NCI-H82 (cell line): ENCODE measurements at places on chromosomes 6 and 20.
A peak's percentile ranks its signal among the peaks of the same experiment; 100 is the strongest.

DNA sequence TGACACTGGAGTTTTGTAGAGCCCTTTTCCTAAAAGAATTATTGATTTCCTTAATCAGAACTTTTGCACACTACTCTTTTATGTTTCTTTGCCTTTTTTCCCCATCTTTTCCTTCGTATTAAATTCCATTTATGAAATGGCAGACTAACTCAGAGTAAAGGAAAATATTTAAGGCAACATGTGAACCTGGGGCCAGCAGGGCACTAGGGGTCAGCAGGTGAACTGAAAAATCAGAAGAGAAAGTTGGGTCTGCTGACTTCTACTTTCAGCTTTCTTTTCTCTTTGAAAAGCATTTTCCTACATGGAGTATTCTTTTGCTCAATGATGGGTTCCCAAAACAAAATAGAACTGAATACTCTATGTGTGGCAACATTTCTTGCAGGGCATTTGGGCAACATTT, 226.6 kb upstream of the EXOC2 start:
- no peak for DNase-seq

- no peak for DNase-seq
These were observed 49.3 kb upstream of the KIF13A start for GRCh38 chr6:18036781-18037180.

DNA sequence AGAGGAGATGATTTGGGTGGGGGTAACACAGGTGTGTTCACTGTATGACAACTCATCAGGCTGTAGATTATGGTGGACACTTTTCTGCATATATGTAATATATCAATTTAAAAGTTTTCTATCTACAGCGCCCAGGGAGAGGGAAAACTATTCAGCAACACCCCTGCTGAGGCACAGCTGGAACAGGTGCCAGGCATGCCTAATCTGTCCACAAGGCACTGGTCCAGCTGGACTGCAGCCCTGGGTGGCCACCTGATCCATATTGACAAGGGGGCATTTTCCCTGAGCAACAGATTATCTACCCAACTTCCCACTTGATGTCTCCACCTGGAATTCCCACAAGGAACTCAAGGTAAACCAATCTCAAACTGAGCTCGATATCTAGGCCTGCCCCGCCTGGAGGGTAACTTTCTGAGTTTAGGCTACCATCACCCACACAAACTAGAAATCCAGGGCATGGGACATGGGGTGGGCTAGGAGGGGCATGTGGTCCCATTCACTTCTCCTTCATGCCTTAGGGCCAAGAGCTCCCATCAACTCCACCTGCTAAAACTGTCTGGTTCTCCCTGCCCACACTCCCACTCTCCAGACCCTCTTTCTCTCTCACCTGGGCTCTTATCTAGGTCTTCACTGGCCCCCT, 4.6 kb downstream of the SLC22A16 start:
- no peak for DNase-seq

DNA sequence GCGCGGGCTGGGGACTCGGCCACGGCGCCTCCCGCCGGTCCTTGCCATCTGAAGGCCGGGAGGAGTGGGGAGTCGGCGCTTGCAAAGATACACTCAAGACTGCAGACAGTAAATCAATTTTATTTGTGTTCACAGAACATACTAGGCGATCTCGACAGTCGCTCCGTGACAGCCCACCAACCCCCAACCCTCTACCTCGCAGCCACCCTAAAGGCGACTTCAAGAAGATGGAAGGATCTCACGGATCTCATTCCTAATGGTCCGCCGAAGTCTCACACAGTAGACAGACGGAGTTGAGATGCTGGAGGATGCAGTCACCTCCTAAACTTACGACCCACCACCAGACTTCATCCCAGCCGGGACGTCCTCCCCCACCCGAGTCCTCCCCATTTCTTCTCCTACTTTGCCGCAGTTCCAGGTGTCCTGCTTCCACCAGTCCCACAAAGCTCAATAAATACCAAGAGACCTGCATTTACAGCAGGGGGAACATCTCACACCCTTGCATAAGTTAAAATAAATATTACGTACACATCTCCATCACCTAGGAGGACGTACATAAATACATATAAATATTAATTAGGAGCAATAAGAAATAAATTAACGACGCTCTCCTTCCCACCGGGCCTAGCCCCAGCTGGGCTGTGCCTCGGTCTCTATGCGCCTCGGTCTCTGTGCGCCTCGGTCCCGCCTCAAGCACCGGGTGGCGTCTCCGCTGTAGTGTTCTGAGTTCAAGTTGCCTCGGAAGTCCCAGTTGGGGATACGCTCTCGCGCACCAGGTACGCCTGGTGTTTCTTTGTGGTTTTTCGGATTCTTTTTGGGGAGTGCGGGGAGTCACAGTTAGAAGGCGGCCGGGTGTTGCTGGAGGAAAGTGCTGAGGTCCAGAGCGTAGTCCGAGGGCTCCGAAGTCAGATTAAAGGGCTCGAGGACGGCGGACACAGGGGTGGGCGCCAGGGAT, 889 bp upstream of the FLOT1 start:
- DNase-seq, result no peak

DNA sequence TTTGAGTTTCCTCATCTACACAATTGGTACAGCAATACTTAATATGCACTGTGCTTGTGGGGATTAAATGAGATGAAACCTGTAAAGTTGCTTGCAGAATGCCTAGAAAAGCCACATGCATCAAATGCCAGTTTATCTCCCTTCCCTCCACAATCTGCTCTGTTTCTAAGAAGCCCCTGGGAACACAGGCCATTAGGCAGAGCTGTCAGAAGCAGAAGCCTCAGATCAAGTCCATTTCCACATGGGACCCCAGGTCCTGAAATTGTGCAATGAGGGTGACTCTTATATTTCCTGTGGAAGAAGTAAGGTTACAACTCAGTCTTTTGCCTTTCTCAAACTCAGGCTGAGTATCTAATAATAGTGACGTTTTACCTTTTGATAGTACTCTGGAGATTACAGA, 737.4 kb downstream of the KIF16B start:
- DNase-seq, result peak; percentile 84

DNA sequence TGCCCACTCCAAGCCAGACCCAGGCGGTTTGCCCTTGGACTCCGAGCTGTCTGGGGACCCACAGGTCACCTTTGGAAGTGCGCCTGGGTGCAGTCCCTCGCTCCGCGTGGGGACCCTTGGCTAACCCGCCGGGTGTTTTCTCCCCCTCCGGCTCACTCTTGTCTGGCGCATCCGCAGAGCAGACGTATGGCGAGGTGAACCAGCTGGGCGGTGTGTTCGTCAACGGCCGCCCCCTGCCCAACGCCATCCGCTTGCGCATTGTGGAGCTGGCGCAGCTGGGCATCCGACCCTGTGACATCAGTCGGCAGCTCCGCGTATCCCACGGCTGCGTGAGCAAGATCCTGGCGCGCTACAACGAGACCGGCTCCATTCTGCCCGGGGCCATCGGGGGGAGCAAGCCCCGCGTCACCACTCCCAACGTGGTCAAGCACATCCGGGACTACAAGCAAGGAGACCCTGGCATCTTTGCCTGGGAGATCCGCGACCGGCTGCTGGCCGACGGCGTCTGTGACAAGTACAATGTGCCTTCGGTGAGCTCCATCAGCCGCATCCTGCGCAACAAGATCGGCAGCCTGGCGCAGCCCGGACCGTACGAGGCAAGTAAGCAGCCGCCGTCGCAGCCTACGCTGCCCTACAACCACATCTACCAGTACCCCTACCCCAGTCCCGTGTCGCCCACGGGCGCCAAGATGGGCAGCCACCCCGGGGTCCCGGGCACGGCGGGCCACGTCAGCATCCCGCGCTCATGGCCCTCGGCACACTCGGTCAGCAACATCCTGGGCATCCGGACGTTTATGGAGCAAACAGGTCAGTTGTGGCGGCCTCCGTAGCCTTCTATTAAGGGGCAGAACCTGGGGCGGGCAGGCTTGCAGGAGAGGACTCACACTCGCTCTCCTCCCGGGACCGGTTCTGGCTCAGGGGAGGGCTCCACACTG, 1.1 kb downstream of the PAX1 start:
- DNase-seq, result no peak

DNA sequence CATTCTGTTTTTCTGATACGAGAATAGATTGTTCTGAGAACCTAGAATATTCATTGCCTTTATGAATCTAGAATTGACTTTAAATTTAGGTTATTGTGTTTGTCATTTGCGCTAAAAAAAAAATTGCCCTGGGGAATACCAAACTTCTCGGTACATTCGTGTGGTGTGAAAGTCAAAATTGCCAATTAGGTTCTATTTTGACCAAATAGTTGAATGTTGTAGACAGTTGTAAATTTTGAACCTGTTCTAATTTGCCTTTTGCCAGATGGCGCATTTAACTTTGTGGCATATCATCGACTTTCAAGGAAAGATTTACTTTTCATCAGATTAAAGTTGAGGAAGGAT, 3.0 kb downstream of the WTAP start:
- DNase-seq, result no peak

DNA sequence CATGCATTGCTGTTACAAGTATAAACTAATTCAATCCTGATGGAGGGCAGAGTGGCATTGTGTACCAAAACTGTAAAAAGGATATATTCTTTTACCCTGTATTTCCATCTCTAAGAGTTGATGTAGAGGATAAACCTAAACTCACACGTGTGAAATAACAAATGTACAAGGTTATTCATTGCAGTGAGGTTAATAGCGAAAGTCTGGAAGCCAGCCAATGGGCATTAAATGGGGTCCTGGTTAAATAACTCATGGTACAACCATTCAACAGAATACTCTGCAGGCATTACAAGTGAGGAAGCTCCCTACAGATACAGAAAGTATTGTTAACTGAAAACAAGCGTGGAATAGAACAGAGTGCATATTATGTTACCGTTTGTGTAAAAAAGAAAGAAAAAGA, 56.9 kb downstream of the BCAS1 start:
- peak; percentile 23 for DNase-seq

DNA sequence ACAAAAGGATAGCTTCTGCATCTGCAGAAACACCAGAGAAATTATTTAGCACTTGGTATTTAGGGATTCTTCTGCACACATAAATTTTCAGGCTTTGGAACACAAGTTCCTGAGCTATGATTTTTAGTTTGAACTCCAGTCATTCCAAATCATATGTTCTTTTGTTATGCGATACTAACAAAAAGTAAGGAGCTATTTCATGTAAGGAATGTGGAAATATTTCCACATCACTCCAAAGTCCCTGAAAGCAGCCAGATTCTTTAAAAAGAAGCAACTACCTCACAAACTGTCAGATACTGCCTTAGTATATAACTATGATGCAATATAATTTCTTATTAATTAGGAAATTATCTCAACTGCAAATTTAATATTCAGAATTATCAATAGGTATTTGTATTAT, 106.9 kb downstream of the RNGTT start:
- DNase-seq, result no peak

DNA sequence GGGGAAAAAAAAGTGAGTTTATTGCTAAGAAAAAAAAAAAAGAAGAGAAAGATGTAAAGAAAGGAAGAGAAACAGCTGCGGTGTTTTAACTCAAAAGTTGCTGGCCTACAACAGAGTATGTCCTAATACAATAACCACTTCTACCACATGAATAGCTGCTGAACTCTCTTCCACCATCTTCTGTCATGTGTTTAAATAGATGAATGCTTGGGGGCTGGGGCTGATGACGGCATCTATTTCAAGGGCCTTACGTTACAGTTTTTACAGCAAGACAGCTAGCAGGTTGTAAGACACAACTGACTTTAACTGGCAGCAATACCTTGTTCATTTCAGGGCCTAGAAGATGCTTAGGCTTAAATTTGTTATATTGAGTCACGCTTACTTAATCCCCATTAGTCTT, 50.4 kb downstream of the MAP3K7 start:
- DNase-seq, result no peak

DNA sequence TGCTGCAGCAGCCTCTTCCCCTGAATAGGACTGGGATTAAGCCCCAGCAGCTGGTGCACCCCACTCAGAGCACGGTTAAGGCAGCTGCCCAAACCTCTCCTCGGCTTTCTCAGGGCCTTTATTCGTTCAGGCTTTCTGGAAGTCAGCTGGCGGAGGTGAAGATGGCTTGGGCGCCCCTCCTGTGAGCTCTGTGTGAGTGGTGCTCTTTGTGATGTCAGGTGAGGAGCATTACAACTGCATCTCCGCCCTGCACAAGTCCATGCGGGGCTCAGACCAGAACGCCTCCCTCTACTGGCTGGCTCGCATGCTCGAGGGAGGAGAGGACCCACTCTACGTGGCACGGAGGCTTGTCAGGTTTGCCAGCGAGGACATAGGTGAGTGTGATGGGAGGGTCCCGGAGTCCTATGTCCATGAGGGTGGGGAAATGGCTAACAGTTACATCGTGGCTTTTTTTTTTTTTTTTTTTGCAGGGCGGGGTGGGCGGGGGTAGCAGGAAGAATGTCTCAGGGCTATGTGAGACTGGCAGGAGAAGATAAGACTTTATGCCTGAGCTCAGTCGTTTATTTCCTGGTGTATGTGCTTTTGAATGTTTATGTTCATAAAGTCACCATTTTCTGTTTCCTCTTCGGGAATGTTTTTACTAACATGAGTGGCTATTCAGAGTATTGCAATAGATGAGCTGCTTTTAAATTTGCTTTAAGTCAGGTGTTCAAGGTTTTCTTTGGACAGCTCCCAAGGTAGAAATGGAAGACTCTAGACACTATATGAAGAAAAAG, 18.2 kb downstream of the WRNIP1 start:
- peak; percentile 83 for DNase-seq

- no peak for DNase-seq
These were observed 31.9 kb upstream of the EIF2S2 start for GRCh38 chr20:34143951-34144350.

GRCh38 chr6:52361414-52361944, 472 bp upstream of the PAQR8 start:
- peak; percentile 42 for DNase-seq

GRCh38 chr6:136669299-136669699, 119.1 kb upstream of the MAP7 start:
- no peak for DNase-seq

GRCh38 chr20:543369-544152, at the start of gene CSNK2A1:
Gene CSNK2A1 (minus strand): TSS chr20:543790. CDS start chr20:508551, 35,239 bp downstream.
- peak; percentile 98 for DNase-seq

DNA sequence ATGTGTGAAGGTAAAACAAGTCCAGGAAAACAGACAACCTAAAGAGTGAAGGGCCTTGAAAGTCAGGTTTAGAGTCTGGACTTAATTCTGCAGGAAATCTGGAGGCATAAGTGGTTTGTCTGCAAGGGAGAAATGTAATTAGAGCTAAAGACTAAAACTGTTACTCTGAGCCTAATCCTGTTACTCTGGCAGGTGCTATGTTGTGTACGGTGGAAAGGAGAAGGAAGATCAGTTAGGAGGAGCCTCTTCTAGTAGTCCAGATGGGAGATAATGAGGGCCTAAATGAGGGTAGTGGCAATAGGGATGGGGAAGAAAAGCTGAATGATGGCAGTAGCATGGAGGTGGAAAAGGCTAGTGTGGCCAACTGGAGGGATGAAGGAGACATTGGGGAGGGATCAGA, 118.5 kb downstream of the PDSS2 start:
- DNase-seq, result peak; percentile 99

DNA sequence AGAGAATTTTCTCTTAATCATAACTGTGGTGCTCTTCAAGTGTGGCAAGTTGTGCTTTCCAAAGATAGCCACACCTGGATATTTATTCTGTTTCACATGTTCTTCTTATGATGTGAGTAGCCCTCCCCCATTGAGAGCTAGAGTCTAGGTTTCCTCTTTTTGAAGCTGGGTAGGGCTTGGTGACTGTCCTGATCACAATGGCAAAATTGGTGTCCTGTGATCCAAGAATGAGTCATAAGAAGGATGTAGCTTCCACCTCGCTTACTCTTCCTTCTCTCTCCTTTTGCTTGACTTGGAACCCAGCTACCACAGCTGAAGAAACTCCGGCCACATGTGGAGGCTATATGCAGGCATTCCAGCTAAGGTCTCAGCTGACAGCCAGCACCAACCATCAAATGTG, 7.4 kb upstream of the IGF2R start:
- no peak for DNase-seq

- peak; percentile 85 for DNase-seq
These were observed 5.7 kb upstream of the RBPJL start for GRCh38 chr20:45300961-45301360.

GRCh38 chr6:97864366-97864765, 581.4 kb upstream of the MMS22L start:
- DNase-seq, result no peak
